ENCODE measurements at places on chromosomes 5 and 9.

- DNase-seq: peak; percentile 91
Observed at GRCh38 chr5:159515909-159516415, 185.7 kb upstream of the IL12B start.

GRCh38 chr5:135473956-135474670 is 22.0 kb upstream of the TIFAB start:
- DNase-seq: peak; percentile 2

DNA sequence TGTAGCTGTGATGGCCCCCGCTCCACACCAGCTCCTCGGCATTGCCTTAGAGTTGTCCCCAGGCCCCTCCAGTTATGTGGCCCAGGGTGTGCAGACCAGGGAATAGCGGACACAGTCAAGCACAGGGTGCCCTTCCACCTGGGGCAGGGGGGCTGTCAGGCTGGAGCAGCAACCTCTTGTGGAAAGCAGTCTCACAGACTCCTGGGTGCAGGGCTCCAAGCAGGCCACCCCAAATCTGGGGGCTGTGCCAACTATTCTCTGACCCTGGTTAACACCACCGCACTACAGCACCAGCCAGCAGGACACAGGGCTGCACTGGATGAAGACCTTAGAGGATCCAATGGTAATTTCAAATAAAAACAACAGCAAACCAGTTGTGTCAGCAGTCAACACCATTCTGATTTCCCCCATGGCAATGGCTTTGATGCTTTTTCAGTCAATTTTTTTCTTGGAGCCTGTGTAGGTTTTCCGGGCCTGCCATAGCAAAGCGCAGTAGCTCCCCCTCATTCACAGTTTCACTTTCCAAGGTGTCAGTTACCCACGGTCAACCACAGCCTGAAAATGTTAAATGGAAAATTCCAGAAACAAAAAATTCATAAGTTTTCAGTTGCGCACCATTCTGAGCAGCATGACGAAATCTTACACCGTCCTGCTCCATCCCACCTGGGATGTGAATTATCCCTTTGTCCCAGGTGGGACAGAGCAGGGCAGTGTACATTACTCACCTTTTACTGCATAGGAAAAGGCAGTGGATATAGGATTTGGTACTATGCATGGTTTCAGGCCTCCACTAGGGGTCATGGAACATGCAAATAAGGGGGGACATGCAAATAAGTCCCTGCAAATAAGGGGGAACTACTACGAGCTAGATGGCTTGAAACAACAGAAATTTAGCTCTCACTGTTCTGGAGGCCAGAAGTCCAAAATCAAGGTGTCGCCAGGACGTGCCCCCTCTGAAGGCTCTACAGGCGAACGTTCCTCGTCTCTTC is 49.0 kb downstream of the C5orf15 start:
- DNase-seq: no peak

- DNase-seq: no peak
Observed at GRCh38 chr9:73200694-73201452, 49.2 kb downstream of the ANXA1 start.

DNA sequence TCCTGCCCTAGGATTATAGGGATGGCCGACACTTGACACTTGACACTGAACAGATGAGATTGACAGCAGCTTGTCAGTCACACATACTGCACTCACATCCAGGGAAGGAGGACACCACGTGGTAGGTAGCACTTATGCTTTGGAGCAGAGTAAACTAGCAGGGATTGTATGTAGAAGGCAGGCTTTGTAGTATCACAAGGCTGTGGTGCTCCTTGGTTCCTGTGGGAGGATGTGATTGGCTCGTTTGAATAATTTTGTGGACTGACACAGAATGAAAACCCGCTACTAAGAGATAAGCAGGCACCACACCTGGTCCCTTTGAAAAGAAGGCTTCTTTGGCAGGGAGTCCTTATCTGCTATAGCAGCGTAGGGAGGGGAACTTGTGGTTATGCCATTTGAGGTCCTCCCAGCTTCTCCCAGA is 63.6 kb upstream of the IL12B start:
- DNase-seq: no peak

- DNase-seq: no peak
Observed at GRCh38 chr9:109619310-109619709, 121.2 kb upstream of the PTPN3 start.

- DNase-seq: no peak
Observed at GRCh38 chr5:103205991-103206700, 52.4 kb upstream of the MACIR start.

DNA sequence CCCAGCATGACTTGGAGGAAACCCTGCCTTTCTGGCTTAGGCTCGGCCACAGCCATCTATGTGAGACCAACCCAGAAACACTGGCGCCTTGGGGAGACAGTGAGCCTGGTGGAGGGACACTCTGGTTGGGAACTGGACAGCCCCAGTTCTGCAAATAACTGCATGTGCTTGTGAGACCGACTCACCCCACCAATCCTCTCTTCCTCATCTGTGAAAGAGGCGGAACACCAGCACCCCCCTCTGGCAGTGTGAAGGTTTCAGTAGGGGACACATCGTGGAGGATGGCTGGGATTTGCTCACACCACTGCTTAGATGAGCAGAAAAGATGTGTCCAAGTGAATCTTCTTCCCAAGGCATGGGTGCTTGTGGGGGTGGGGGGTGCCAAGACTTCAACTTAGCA is 43.4 kb upstream of the N4BP3 start:
- no peak for DNase-seq

DNA sequence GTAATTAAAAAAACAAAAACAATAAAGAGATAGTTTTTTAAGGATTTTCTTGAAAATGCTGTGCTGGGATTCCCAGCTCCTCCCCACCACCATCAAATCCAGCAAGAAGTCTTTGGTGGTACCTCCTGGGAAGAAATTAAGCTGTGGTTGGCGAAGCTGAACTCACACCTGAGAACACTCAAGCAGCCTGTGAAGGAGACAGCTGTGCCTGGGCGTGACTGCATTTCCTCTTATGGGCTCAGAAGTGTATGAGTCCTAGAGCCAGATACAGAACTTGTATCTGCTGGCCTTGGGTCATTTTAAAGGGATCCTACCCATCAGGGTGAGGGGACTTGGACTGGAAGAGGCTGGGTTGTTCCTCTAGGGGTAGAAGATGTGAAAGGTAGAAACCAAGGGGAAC is 561.2 kb upstream of the SGCD start:
- no peak for DNase-seq

DNA sequence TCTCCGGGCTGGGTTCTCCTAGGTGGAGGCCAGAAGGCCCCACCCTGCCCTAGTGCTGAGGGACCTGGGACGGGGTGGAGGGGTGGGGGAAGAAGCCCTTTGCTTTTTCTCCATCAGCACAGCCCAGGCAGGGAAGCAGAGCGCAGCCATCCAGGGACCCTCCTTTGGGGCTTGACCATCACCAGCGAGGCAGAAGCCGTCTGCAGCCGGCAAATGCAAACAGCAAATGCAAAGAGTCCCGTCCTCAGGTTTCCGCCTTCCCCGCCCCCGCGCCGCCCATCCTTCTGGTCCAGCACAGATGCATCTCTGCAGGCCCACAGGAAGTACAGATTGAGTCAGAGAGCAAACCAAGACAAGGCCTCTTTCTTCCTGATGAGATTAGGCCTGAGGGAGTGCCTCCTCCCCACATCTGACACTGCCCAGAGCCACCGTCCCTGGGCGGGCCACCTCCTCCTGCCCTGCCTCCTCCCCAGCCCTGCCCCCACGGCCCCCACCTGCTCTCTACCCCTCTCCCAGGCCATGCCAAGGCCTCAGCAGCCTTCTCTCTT is 23.4 kb downstream of the CORO2A start:
- peak; percentile 83 for DNase-seq

DNA sequence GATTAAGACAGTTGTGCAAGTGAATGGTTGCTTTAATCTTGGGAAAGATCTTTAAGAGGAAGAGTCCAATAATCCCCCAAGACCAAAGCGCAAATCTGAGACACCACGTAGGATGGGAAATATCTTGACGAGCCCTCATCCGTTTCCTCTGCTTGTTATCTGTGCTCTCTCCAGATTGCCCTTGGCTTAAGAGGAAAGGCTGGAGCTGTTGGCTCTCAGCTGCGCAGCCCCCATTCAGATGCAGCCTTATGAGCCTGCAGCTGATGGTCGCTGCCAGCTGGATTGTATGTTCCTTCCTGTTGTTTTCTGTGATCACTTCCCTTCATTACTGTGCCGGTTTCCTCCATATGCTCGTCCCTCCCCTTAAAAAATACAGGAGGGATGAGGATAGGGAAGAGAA is 47.7 kb downstream of the PWWP2A start:
- no peak for DNase-seq

DNA sequence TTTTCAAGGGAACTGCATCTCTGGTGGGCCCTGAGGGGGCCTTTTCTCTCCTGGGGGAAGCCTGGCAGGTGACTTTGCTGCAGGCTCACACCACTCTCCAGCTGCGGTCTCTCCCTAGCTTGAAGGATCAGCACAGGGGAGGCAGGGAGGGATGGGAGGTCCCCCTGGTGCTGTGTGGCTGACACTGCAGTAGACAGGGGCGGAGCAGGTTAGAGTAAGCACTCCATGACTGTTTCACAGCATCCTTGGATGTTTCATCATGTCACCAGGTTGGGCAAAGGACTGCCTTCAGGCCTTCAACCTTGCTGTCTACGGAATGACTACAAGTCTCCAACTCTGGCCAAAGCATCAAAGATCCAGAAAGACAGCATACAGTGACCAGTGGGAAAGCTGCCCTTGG is 470.7 kb downstream of the CDK5RAP2 start:
- DNase-seq: no peak

DNA sequence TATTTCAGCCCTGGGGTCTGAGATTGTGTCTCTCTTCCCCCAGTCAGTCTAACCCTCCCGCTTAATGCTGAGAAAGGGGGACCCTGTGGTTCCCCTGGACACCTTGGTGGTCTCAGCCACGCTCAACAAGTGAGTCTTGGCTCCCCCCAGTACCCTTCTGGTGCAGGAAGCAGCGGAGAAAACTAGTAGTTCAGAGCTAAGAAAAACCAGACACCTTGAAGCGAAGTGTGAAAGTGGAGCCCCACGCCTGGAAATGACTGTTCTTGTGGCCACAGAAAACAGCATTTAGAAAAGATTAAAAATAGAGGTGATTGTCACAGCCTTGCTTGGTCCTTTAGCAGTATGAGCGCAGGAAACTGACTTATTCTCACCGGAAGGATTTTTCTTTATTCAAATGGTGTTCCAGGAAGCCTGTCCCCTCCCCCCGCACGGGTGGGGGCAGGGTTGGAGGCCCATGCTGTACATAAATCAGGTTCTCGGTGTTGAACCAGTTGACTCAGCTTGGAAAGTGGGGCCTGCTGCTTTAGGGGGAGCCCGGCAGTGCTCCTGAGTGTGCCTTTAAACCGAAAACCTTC is 8.1 kb downstream of the ARPC5L start:
- peak; percentile 94 for DNase-seq

DNA sequence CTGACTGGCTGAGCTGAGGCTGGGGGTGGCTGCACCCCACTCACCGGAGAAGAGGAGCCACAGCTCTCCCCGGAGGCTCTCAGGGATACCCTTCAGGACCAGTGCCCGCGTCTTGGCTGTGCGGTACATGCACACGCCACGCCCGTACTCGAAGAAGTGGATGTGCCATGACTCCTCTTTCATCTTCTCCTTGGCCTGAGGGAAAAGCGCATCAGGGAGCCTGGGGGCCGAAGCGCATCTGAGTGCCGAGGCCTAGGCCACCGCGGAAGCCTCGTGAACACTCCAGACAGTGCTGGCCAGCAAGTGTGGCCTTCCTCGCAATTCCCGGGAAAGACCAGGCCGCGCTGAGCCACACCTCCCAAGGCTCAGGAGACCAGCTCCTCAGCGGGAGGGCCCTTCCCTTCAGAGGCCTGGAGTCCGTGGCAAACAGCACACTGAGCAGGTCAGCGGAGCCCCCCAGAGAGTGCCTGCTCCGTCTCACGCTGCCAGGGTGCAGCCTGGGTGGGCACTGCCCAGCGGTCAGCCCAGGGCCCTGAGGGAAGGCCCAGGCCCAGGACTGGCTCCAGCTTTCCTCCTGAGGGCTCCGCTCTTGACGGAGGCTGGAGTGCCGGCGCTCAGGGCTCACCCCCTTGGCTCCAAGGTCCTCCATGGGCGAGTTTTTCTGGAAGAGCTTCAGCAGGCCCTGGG is 20.5 kb upstream of the MRNIP start:
- no peak for DNase-seq

- DNase-seq: no peak
Observed at GRCh38 chr5:14996997-14997396, 125.4 kb upstream of the ANKH start.

DNA sequence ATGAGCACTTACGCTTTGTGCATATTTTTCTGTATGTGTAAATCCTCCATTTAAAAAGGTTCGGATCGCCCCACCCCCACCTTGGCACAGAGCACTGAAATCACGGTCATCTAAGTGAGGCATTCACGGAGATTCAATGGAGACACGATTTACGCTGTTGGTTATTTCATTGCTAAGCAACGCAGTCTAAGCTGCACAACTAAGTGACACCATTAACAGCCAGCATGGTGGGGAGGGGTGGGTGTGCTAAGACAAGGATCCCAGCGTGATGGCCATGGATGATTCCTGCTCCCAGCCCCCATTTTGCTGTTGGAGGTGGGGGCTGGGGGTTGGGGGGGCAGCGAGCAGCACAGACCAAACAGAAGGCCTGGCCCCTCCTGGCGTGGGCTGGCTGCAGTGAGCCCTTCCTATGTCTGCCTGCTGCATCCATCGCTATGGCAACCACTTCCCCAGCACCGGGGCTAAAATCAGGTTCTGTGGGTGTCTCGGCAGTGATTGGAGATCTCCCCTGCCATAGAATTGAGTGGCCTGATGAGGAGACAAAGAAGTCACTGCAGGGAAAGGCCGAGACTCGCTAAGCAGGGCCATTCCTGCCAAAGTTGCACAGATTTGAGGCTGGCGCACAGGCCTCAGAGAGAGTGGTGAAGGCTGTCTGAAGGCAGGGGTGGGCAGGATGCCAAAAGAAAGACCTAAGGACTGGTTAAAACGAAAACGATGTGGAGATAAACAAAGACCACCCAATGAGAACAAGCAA is 14.3 kb upstream of the MARCHF6 start:
- no peak for DNase-seq

- no peak for DNase-seq
Observed at GRCh38 chr5:40904994-40905306, 4.3 kb upstream of the C7 start.

- no peak for DNase-seq
Observed at GRCh38 chr5:12141496-12141895, 237.2 kb upstream of the CTNND2 start.

DNA sequence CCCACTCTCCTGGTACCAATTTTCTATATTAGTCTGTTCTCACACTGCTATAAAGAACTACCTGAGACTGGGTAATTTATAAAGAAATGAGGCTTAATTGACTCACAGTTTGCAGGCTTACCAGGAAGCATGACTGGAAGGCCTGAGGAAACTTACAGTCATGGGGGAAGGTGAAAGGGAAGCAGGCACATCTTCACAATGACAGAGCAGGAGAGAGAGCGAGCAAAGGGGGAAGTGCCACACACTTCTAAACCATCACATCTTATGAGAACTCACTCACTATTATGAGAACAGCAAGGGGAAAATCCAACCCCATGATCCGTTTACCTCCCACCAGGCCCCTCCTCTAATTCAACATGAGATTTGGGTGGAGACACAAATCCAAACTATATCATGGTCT is 72.2 kb downstream of the ATG10 start:
- no peak for DNase-seq

DNA sequence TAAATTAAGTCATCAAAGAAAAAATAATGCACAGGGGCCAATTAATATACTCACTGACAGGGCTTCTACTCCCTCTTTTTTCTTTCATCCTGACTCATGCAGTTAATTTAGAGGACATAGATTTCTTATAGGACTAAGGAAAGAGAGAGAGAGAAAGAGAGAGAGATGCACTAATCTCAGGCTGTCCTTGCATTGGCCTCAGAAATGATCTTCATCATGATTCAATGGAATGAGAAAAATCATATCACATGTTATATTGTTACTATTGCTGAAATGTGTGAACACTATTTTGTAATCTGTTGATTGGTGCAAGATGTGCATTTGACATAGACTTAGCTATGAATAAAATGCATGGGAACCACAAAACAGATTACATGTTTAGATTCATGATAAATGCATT is 608.3 kb upstream of the NUDT12 start:
- no peak for DNase-seq

Data from activated effector memory CD4-positive, alpha-beta T cell treated with anti-CD3 and anti-CD28 coated beads, Interleukin-2, amount 50 U/mL, for 16 hours (primary cell).